ENCODE measurements at places on chromosomes 16 and 17.

DNA sequence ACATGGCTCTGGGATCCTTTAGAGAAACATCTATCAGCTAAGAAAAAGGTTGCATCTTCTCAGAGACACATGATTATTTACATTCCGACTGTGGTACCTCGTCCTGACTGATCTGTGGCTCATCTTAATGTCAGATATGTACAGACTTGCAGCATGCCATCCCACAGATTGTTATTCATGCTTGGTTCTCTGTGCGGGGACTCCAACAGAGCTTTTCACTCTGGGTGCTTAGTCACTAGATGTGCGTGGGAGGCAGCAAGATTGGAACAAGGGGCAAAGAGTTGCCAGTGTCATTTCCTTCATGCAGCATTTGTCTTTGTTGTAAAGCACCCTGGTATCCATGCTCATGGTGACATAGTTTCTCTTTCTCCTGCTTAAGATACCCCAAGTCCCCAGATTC, 179.1 kb upstream of the CACNG5 start:
- DNase-seq = peak; percentile 53

DNA sequence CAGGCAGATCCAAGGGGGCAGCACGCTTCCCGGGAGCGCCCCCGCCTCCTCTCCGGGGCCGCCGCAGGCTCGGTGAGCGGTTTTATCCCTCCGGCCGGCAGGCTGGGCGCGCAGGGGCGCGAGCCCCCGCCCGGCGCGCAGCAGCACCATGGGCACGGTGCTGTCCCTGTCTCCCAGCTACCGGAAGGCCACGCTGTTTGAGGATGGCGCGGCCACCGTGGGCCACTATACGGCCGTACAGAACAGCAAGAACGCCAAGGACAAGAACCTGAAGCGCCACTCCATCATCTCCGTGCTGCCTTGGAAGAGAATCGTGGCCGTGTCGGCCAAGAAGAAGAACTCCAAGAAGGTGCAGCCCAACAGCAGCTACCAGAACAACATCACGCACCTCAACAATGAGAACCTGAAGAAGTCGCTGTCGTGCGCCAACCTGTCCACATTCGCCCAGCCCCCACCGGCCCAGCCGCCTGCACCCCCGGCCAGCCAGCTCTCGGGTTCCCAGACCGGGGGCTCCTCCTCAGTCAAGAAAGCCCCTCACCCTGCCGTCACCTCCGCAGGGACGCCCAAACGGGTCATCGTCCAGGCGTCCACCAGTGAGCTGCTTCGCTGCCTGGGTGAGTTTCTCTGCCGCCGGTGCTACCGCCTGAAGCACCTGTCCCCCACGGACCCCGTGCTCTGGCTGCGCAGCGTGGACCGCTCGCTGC, 832 bp downstream of the CDK5R1 start:
- no peak for DNase-seq

- no peak for DNase-seq
These were observed 14.7 kb downstream of the ABR start for GRCh38 chr17:1164935-1165556.

DNA sequence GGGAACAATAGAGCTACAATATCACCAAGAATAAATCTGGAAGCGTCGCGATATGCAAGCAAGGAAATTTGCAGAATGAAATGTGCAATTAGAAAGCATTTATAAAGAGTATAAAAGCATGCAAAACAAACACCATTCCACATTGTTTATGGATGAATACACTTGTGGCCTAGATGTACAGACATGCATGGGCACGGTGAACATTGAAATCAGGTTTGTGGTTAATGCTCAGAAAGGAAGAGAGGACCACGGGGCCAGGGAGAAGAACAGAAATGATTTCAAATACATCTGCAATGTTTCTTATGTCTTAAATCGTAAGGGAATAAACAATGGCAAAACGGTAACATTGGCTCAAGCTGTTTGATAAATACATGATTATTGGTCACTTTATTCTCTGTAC, 235.9 kb downstream of the FOXL1 start:
- DNase-seq = no peak

DNA sequence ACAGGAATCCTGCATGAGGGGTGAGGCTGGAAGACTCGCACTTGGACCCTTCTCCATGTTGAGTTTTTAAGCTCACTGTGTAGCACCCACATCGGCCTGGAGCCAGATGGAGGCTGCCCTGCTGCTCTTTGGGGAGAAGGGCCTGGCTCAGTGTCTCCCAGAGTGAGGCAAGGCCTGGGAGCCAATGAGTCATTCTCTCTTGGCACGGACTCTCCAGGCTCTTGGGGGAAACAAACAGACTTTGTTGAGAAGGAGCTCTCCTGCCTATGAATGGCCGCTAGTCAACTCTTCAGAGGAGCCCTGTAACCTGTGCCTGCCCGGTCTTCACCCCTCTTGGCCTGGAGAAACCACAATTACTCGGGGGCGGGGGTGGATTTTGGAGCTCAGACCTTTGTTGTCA, 50.8 kb upstream of the MAF start:
- no peak for DNase-seq

DNA sequence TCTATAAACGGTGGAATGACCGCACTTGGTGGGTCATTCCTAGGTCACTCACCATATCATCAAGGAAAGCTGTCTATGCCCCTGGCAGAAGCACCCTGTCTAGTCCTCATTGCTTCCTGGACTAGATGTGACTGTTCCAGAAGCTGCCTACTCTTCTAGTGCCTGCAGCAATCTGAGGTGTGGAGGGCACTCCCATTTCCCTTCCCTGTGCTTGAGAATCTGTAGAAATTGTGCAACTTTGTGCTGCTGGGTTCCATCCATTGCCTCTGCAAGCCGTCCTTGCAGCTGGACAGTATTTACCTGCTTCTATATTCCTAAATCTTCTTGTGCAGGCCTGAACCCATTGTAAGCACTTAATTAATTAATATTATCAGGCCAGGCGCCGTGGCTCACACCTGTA, 52.1 kb downstream of the CACNG3 start:
- no peak for DNase-seq

DNA sequence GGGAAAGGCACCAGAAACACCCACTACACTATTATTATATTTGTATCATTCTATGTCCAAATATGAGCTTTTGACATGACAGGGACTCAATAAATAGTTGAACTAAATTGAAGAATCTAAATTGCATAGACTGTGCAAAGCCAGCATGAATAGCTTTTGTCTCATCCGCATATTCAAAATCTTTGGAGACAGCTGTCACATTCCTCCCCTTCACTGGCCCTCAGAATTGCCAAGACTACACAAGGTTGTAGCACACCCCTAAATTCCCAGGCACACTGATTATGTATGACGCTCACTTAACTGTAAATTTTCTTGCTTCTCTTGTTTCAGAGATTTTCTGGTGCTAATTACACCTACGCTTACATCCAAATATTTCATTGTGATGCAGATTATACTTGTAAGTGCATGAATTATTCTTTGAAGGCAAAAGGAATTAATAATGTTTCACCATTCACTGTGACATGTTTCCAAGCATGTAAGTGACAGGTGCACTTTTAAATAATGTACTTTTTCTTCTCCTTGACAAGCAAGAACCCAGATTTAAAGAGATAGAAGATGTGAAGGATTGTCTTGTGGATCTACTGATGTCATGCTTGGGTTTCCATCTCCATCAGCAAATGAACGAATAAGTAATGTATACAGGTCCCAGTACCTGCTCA, 47.5 kb downstream of the CA10 start:
- DNase-seq = no peak

DNA sequence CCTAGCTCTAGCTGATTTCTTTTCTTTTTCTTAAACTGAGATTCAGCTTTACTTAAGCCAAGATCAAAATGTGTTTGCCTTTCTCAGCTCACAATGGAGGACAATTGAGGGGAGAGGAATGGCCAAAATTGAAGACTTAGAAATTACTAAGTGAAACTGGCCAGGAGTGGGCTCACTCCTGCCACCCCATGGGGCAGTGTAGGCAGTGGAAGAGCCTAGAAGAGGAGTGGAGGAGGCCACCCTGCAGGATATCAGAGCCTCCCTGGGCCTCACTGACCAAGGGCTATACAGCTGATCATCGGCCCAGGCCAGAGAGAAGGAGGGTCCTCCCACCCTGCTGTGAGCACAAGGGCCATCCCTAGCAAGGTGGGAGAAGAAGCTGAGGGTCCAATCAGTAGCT, 119.8 kb downstream of the CCT6B start:
- DNase-seq = no peak

DNA sequence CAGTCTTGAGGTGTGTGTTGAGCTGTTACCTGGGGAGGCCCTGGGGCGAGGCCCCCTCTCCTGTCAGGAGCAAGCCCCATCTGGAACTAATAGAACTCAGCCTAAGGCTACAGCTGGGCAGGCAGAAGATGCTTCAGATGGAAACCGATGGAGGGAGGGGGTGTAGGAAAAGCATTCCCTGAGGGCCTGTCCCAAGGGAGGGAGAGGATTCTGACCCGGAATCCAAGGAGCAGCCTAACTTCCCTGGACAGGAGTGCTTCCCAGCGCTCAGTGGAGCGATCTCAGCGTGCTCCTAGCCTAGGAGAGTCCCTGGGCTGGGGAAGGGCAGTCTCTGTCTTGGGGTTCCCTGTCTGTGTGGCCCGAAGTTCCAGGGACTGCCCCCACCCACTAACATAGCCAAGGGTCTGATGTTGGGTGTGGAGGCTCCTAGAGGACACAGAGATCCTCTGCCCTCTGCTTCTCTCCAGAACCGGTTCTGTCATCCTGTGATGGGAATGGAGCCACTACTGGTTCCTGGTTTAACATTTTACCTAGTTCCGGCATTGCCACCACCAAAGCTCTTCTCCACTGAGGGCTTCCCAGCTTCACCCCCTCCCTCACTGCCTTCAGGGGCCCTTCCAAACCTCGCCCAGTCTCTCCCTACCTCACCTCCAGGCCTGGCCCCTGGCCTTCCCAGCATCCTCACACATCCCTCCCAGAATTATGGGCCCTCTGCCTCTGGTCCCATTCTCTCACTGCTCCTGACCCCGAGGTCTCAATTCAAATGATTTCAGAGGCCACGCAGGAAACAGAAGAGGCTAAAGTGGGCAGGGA, 58.7 kb downstream of the RTN4RL1 start:
- no peak for DNase-seq

DNA sequence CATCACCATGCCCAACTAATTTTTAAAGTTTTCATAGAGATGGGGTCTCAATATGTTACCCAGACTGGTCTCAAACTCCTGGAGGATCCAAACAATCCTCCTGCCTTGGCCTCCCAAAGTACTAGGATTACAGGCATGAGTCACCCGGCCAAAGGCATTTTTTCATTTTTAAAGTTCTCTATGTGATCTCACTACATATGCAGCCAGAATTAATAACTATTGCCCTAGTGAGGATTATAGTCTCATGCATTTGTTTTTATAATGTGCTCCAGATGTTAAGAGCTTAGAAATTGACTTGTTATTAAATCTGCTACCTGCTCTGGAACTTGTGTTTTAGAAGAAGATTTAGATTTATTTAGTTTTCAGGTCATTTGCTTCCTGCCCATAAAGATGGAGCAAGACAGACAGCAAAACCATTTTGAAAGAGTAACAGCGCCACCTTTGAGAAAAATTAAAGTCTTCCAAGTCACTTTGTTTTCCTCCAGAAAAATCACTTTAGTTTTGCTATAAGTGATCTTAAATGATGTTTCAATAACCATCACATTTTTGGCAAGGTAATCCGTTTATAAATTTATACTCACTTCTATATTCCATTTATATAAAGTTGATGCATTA, 79.5 kb downstream of the CA4 start:
- DNase-seq = no peak

DNA sequence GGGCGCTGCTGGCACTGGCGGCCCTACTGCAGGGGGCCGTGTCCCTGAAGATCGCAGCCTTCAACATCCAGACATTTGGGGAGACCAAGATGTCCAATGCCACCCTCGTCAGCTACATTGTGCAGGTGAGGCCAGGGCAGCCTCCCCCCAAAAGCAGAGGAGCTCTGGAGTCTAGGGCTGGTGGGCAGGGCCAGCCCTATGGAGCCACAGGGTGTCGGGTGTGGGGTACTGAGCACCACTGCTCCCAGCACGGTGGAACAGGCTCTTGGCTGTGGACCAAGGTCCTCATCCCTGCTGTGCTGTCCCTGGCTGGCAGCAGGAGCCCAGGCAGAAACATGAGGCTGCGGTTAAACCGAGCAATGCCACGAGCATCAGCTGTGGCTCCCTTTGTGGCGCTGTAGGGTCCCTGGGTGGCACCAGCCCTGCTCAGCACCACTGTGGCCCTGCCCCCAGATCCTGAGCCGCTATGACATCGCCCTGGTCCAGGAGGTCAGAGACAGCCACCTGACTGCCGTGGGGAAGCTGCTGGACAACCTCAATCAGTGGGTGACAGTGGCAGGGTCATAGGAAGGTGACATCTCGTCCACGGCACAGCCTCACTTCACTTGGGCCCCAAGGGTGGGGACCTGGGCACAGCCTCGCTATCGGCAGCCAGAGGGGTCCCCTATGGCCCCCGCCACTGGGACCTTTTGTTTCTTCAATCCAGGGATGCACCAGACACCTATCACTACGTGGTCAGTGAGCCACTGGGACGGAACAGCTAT, 1.1 kb downstream of the DNASE1 start:
- peak; percentile 10 for DNase-seq

GRCh38 chr16:85829171-85829719, 29.8 kb downstream of the COX4I1 start:
- DNase-seq = no peak

DNA sequence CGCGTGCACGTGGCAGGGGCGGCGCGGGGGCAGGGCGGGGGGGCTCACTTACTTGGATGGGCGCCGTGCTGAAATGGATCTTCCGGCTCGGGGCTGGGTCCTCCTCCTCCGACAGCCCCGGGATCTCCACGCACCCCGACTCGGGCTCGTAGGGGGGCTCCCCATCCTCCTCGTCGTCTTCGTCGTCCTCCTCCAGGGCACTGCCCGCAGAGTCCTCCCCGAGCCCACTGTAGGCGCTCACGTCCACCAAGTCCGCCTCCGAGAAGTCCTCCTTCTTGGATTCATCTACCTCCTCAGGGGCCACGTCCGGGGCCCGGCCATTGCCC, 1.4 kb downstream of the PPP1R9B start:
- DNase-seq = no peak

- no peak for DNase-seq
These were observed 25.9 kb downstream of the RNF43 start for GRCh38 chr17:58391302-58391984.

DNA sequence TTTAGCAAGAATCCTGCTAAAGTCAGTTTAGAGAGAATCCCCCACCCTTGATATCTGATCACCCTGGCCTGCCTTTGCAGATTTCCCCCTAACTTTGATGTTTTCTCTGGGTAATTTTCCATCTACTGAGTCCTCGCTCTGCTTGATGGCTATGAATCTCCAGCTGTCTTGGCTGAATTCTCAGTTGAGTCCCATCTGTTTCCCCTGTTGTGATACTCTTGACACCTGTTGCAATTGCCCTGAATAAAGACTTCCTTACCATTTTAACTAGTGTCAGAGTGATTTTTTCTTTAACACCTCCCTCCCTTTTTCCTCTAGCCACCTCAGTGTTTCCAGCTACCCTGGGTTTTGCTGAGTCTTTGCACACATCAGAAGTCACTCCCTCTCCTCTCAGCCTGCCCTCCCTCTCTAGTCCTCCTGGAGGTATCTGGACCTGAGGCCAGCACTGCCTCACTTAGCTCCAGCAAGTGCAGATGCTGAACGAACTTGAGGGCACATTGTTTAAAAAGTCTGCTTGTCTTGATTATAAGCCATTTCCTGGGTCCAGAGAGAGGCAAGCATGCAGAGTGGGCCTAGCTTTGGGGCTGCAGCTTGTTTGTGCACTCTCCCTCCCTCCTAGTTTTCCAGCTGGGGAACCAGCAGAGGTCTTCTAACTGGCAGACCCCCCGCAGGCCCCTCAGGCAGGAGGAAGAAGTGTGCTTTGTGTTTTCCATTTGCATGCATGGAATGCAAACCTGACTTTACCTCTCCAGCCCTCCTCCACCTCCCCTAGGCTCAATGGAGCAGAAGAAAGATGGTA, 33.2 kb downstream of the SPACA3 start:
- DNase-seq = no peak
